ENCODE measurements at places on chromosomes 12 and 14.

- DNase-seq = no peak
These were observed 61.6 kb downstream of the EML1 start for GRCh38 chr14:99854831-99855230.

DNA sequence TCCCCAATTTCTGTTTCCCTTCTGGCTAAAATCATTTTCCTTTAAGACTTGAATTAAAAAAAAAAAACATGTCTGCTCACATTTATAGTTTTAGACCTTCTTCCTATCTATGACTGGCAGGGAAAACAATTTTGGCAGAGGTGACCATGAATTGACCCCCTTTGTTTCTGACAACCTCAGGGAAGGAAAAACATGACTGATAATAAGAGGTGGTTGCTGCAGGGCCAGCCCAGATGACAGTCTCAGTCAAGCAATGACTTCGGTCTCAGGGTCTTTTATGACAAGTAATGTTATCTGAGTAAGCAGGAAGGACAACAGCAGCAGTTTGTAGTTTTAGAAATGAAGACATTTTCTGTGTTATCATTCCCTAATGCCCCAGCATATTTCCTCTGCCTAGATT is 430.9 kb downstream of the LRIG3 start:
- no peak for DNase-seq

GRCh38 chr14:73091044-73091443 is 32.7 kb downstream of the RBM25 start:
- no peak for DNase-seq

- DNase-seq = peak; percentile 32
These were observed 14.5 kb downstream of the OAS2 start for GRCh38 chr12:112992541-112993398.

- no peak for DNase-seq
These were observed 96.3 kb upstream of the HIF1A start for GRCh38 chr14:61598980-61599379.

DNA sequence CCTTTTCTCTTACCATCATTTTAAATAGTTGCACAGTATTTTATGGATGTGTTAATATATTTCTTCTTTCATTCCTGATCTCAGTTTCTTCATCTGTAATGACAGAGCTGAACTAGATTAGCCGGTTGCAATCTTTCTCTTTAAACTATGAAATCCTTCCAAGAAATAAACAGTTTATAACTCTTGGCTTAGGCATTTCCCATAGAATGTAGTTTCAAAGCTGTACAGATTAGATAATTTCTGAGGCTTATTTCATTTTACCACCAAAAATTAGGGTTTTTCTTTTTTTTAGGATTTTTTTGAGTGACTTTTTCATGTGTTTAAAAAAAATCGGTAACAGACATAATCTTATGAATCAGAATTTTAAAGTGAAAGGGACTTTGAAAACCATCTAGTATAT is 144.0 kb downstream of the RAD51B start:
- no peak for DNase-seq

DNA sequence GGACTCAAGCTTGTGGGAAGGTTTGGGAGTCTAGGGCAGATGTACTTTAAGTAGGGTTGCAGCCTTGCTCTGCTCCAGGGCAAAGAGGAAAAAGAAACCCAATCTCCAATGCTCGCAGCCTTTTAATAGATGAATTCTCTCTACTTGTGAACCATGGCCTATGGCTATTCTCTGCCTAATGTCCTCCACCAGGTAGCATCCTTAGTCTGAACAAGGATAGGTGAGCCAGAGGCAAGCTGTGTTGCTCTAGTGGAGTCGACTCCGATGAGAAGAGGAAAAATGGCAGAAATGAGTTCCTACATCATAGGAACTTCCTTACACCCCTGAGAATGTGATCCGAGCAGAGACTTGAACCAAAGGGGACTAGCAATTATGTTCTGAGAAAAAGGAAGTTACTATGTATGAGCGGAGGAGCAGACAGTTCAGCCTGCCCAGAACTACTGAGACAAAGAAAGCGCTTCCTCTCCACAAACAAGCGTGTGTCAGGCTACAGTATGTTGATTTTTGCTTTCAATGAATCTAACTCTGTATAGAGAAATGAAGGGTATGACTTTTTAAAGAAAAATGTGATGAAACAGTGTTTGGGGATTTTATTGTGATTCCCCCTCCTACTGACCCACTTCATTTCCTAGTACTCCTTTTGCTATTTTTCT is 153.6 kb upstream of the ARID2 start:
- no peak for DNase-seq

- no peak for DNase-seq
These were observed 9.7 kb upstream of the KRT2 start for GRCh38 chr12:52661668-52662067.

DNA sequence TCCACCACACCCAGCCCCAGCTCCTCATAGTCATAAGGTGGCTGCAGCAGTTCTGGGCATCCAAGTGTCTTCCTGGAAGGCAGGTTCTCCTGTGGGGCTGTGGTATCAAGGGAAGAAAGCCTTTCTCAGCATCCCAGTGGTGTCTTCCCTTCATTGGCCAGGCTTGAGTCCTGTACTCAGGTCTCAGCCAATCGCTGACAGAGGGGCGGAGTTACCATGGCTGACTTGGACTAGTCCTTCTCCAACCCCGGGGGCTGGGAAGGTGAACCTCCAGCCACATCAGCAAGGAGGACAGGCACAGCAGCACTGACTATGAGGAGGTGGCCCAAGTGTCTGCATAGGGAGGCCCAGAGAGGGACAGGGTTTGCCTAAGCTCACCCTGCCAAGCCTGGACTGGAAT is 64.0 kb upstream of the SLC24A4 start:
- no peak for DNase-seq

DNA sequence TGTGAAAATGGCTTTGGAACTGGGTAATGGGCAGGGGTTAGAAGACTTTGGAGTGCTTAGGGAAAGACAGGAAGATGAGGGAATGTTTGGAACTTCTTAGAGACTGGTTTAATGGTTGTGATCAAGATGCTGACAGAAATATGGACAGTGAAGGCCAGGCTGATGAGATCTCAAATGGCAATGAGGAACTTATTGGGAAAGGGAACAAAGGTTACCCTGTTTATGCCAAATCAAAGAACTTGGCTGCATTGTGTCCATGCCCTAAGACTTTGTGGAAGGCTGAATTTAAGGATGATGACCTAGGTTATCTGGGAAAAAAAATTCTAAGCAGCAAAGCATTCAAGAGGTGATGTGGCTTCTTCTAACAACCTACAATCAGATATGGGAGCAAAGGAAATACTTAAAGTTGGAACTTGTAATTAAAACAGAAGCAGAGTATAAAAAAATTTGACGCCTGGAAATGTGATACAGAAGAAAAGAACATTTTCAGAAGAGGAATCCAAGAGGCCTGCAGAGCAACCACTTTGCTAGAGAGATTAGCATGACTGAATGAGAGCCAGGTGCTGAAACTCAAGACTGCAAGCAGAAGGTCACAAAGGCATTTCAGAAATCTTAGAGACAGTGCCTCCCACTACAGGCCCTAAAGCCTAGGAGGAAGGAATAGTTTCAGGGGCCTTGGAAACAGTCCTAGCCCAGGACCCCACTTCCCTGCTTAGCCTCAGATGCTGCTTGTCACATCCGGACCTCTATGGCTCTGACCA is 65.6 kb upstream of the FLRT2 start:
- DNase-seq = no peak

DNA sequence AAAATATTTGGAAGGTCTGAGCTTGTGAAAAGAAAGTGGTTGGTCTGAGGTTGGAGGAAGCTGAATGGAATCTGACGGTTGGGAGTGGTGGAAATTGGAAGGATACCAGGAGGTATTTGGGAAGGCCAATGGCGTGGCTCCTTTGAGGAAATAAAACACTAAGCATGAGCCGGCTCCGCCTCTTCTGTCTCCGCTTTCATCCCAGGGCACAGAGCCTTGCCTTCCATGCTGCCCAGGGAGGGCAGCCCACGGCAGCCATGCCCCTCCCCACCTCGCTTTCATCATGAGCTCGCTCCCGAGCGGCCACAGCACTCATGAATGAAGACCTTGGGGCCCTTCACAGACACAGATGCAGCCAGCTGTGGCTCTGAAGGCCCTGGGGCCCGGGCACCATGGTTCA is 36.2 kb downstream of the HSP90AA1 start:
- no peak for DNase-seq

- no peak for DNase-seq
These were observed 9.8 kb downstream of the PSEN1 start for GRCh38 chr14:73146111-73146510.

DNA sequence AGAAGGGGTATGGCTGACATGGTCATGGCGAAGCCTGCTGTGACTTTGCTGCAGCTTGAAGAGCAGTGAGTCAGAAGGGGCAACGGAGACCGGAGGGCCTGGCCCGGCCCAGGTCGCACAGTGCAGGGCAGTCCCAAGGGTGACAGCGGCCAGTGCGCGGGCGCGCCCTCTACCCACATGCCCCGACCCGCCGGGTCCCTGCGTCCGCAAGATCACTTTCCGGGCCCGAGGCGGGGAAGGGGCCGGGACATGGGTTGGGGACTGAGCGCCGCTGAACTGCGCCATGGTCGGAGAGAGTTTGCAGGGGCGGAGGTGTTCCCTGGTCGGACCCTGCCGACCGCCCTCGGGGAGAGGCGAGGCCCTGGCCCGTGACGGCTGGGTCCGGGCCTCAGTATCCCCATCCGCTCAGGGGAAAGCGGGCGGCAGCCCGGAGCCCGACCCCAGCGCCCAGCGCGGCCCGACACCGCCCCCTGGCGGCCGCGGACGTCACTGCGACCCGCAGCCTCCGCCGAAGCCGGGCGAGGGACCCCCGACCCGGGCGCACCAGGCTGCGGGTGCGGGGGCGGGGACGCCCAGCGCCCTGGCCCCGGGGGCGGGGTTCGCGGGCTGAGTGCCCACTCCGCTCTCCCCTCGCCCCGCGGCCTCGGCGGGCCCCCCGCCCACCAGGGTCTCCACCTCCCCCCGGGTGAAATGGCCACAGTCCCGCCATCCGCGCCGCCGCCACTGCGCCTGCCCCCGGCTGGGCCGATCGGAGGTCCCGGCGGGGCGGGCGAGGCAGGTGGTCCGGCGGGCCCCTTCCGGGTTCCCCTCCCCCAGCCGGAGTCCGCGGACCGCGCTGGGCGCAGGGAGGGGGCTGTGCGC is 7.2 kb upstream of the ANKRD9 start:
- peak; percentile 20 for DNase-seq

- DNase-seq = no peak
These were observed 152.2 kb upstream of the SLC38A2 start for GRCh38 chr12:46524778-46525177.

- no peak for DNase-seq
These were observed 100.6 kb downstream of the DACT1 start for GRCh38 chr14:58738189-58738836.

- DNase-seq = no peak
These were observed 19.0 kb upstream of the MTHFD1 start for GRCh38 chr14:64369201-64369600.

All from stimulated activated CD4-positive, alpha-beta T cell treated with anti-CD3 and anti-CD28 coated beads, Interleukin-1b, Interleukin-23, amount 100 ng/mL, for 1 hour (primary cell).